ENCODE measurements at places on chromosomes 1 and 21.
A peak's percentile ranks its signal among the peaks of the same experiment; 100 is the strongest.

GRCh38 chr1:151993084-151993733 is 450 bp downstream of the S100A10 start:
- DNase-seq: peak; percentile 39

DNA sequence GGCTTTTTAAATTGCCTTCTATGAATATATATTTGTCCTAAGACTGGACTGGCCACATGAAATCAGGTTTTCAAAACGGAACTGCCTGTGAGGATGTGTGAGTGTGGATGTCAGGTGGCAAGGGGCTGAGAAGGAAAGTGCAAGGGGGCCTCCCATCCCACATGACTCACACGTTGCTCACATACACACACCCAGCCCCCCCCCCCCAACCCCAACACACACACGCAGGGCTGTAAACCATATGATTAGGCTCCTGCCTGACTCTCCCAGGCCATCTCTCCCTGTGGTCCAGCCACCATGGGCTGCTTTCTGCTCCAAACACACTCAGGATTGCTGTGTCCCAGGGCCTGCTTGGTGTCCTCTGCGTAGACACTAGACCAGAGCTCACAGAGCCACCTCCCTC is 22.4 kb downstream of the DEGS1 start:
- DNase-seq: peak; percentile 55

DNA sequence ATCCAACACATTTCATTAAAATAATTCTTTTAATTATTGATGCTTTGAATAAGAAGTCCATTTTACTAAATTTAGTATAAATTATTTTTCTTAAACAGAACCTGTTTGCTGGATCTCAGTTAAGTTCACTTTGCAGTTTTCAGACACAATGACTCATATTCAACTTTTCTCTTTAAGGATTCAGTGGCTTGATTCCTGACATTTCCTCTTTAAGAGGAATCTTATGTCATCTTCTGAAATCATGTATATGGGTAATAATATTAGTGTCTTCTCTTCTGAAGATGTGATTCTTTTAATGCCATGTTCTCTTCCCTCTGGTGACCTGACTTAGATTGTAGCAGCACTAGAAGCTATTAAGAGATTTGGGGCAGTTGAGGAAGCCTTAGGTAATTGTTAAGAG is 12.6 kb downstream of the CREG1 start:
- DNase-seq: no peak

GRCh38 chr1:101241485-101242225 is 4.8 kb downstream of the S1PR1 start:
- DNase-seq: no peak

DNA sequence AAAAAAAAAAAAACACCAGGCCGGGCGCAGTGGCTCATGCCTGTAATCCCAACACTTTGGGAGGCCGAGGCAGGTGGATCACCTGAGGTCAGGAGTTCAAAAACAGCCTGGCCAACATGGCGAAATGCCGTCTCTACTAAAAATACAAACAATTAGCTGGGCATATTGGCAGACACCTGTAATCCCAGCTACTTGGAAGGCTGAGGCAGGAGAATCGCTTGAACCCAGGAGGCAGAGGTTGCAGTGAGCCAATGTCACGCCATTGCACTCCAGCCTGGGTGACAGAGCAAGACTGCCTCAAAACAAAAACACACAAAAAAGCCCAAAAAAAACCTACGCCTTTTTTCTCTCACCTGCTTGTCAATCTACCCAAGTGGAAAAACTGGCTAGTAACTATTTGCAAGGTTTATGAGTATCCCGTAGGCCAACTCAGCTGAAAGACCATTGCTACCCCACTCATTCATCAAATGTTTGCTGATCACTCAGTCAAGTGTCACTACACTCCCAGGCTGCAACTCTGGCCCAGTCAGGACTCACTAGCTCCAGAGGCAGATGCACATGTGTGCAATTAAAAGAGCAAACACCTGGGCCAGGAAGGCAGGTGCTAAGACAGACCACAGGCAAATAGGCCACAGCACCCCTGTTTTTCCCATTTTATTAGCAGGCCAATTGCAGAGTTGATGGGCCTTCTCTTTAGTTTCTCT is 2.0 kb downstream of the CSRP1 start:
- DNase-seq: no peak

GRCh38 chr21:35855484-35855883 is 204.8 kb downstream of the SETD4 start:
- DNase-seq: no peak

- DNase-seq: no peak
Observed at GRCh38 chr1:228440761-228441500, 24.3 kb upstream of the TRIM17 start.

DNA sequence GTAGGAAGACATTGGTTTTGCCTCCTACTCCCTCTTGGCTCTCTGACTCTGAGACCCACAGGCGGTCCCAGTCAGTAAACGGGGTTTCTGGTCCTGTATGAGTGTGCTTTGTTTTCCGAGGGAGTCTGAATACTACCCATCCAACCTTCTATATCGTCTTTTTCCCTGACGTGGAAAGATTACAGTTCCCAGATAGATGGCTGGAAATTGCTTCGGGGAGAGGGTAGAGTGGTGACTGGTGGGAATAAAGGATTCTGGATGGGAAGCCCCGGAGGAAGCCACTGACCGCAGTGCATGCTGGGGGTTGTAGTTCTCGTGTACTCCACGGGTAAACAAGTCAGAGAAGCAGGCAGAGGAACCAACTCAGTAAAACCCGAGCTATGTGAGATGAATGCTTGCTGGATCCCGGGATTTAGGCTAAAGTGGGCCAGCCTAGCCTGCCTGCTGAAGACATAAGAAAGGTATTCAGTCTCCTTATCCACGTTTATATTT is 66.2 kb upstream of the IRF2BP2 start:
- peak; percentile 54 for DNase-seq

Measured in activated CD4-positive, alpha-beta T cell treated with anti-CD3 and anti-CD28 coated beads, Interleukin-2, amount 50 U/mL, for 48 hours (primary cell).